Right lung (tissue), 10 donors: ENCODE measurements at places on chromosomes 4 and X.

GRCh38 chrX:57353472-57354132, 67.1 kb downstream of the FAAH2 start:
- DNase-seq: no peak

DNA sequence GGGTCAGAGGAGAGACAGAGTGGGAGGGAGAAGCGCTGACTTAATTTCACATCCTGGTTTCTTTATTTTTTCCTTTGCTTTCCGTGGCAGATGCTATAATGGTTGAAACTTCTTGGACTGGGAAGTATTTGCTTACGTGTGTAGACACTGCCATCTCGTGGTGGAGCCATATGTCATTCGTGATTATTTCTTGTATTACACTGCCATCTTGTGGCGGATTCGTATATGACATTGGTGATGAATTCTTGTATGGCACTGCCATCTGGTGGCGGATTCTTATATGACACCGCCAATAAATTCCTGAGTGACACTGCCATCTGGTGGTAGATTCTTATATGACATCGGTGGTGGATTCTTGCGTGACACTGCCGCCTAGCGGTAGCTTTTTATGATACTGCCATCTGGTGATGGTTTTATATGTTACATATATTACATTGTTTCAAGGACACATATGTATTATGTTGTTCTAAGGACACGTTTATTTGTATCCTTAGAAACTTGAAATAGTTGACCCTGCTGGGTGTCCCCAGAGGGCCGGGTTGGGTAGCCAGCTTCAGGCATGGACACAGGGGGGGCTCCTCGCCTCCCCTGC, 37.3 kb upstream of the CLCN4 start:
- peak; percentile 75 for DNase-seq

GRCh38 chr4:78591404-78591803, 39.8 kb downstream of the ANXA3 start:
- DNase-seq: no peak

DNA sequence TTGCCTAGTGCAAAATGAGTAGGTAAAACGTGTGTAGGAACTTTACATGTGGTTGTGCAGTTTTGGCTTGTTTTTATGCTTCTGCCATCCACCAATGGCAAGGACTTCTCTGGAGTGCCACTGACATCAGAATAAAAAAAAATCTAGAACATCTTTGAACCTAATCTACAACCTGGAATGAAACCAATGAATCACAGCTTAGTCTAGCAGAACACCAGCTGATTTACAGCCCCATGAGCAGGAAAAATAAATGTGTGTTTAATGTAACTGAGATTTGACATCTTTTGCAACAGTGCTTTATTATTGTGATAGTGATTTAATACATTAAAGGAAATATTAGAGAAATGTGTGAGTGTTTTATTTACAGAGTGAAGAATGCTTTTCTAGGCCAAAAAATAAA, 995.1 kb downstream of the PCDH7 start:
- no peak for DNase-seq

DNA sequence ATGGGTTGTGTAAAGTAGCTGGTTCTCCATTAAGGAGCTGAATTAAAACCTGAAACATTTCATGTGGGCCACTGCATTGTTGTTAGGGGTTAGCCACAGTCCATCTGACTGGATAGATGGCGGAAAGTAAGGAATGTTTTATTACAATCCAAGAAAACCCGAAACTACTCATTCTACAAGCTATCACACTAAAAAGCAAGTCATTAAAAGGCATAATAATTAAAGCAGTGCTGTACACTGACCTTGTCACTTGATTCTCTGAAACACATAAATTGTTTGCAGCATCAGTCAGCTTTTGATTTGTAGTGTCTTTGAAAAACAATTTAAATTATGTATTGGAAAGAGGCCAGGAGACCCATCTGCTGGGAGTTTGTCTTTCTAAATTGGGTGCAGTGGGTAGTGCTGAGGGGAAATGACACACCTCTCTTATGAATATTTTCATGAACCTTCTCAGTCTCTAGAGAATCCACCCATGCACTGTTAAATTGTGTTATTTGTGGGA, 75.7 kb upstream of the ANK2 start:
- DNase-seq: no peak

DNA sequence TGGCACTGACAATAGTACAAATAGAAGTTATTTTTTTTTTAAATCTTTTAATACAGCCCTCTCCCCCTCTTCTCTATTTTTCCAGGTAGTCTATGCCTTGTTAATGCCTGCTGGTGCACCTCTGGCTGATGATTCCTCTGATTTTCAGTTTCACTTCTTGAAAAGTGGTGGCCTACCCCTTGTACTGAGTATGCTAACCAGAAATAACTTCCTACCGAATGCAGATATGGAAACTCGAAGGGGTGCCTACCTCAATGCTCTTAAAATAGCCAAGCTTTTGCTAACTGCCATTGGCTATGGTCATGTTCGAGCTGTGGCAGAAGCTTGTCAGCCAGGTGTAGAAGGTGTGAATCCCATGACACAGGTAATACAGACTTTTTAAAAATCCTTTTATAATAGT, 99.1 kb downstream of the USP9X start:
- no peak for DNase-seq

DNA sequence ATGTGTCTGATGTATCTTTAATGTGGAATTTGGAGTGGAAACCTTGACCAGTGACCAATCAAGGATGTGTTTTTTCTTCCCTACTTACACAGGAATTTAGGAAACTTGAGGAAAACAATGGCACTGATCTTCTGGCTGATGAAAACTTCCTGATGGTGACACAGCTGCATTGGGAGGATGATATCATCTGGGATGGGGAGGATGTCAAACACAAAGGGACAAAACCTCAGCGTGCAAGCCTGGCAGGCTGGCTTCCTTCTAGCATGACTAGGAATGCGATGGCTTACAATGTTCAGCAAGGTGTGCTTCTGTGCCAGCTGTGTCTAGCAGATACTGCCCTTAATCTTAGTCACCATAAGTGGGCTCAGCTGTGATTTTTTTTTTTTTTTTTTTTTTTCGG, 12.6 kb downstream of the TAF1 start:
- peak; percentile 2 for DNase-seq

DNA sequence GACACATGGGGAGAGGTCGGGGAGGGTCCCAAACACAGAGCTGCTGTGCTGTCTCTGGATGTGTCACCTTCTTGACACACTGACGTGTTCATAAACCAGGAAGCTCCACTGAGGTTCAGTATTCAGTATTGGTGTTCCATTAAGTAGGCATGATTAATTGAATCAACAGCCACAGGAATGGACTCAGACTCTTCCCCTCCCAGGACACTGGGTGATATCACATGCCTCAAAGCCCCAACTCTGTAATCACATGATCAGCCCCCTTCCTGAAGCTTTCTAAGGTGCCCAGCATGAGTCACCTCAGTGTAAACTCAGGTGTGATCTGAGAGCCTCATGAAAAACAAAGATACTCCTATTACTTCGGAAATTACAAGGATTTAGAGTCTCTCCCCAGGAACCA, 21.1 kb upstream of the HNRNPD start:
- DNase-seq: no peak
